ENCODE measurements at places on chromosomes 7 and 10.

DNA sequence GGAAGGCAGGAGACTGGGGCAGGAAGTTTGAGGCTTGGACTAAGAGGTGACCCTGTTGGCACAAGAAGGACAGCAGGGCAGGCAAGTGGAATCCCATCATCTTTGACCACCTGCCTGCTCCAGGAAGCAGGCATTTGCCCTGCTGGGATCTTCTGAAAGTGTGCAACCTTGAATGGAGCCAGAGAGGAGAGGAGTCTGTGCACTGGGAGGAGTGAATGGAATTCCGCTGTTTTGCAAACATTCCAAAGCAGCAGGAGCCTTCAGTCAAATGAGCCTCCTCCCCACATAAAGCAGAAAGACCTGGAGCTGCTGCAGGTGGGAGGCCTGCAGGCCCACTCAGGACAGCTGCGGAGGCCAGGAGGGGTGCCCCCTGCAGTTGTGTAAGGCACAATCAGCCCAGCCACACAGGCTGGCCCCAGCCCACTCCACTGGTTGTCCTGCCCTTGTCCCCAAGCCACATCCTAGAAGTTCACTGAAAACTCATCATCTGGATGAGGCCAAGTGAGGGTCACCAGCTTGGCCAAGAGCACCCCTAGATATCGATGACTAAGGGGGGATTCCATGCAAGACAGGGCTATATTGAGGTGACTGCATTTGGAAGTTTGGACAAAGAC is 249.5 kb downstream of the RPS24 start:
- no peak for DNase-seq

GRCh38 chr7:1533547-1534329 is 3.2 kb downstream of the MAFK start:
- DNase-seq, result no peak

DNA sequence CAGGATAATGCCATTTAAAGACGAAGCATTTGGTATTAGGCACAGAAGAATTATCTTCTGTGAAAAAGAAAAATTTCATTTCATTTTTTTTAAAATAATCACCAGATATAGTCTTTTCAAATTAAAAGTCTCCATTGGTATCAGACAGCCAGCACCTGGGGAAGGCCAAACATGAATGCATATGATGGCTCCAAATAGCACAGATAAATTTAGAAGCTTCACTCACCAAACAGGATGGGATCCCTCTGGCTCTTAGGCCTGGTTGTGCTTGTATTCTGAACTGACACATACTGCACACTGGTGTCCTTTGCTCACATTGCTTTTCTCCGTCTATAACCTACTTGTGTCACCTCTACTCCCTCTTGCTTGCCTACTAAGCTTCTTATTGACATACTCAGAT is 169.5 kb upstream of the CHRM2 start:
- DNase-seq, result no peak

DNA sequence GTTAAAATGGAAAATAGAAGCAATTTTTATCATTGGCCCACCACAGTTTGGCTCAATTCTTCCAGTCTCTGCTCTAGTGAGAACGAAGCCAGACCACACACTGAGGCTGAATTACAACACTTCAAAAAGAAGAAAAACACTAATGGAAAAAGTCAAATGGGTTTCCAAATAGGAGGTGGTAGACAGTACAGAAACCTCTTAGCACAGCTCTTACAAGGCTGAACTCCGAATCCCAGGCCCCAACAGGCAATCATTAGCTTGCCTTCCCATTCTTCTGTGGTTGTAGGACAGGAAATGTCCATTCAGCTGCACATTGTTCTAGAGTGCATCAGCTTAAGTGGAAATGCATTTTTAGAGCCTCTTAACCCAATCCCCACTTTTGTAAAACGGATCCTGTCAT is 115.1 kb upstream of the MEOX2 start:
- DNase-seq, result no peak

DNA sequence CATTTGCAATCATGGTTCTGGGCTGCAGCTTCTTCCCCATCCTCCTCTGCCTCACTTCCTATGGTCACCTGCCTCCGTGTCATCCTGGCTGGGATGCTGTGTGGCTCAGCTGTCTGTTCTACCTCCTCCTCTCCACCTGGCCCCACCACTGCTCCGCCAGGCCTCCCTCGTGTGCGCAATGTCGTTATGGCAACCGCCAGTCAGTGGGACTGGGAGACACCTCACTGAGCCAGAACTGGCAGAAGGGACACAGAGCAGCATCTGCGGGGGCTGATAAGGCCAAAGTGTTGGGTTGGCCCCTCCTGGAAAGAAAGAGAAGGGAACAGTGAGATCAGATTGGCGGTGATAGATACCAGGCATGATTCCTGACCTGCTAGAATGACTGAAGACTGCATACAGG is 527.5 kb downstream of the INHBA start:
- no peak for DNase-seq

DNA sequence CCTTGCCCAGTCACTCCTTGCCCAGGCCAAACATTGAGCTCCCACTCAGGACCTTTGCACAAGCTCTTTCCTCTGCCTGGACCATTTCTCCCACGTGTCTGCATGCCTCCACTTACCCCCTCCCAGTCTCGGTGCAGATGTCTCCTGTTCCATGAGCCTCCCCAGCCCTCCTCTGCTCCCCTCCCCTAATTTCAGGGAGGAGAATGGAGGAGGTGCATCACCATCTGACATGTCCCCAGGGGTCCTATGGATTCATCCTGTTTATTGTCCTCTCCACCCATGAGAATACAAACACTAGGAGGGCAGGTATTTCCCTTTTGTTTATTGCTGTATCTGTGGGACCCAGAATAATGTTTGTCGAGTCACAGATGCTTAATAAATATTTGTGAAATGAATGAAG is 8.6 kb upstream of the GRID2IP start:
- no peak for DNase-seq

DNA sequence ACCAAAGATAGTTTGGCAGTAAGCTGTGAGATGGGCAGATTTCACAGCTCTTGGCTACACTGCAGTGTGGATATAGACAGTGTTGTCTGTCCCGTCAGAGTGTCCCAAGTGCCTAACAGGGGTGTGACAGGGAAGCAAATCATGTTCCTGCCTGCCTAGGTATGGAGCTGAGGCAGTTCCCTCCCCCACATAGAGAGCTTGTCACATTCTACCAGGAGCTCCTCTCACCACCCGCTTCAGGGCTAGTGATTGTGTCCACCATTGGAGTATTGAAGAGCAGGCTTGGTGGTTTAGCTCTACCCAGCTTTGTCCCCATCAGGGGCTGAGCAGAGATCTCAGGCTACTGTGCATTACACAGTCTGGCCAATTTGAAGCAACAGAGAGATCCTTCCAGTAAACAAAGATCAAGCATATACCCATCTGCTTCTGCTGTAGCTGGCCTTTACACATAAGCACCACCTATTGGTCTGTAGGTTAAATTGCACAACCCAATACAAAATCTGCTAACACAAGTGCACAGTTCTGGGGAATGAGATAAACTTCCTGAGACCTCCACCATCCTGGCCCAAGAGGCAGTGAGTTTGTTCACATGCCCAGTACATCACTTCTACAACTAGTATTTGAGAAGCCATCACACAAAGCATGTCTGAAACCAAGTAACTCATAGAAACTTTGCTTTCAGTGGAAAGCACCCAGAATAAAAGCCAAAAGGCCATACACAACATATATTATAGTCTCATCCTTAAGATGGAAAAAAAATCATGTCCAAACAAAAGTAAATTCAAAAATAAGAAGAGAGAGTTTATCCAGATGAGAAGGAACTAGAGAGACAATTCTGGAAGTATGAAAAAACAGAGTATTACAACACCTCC is 67.3 kb downstream of the GLCCI1 start:
- DNase-seq, result no peak

DNA sequence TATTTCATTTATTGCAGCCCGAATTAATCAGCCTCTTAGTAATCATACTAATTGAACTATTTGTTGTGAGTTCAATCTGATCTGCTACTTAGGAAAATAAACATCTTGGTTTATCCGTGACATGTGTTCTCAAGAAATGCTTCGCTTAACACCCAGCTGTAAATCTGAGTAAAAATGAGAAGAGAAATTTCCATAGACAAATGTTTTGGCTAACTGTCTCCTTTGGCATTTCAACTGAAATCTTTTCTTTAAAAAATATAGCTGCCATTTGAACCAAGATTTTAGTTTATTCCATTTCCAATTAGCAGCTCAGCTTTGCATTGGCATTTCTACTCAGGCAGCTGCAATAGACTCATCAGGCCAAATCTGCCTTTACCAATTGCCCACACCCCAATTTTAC is 180.5 kb upstream of the PTER start:
- DNase-seq, result no peak

- no peak for DNase-seq
These were observed 25.6 kb downstream of the COL1A2 start for GRCh38 chr7:94420328-94420727.

GRCh38 chr7:40680657-40681056 is 545.9 kb downstream of the SUGCT start:
- no peak for DNase-seq

GRCh38 chr7:11130012-11130411 is 156.3 kb downstream of the PHF14 start:
- DNase-seq, result no peak

DNA sequence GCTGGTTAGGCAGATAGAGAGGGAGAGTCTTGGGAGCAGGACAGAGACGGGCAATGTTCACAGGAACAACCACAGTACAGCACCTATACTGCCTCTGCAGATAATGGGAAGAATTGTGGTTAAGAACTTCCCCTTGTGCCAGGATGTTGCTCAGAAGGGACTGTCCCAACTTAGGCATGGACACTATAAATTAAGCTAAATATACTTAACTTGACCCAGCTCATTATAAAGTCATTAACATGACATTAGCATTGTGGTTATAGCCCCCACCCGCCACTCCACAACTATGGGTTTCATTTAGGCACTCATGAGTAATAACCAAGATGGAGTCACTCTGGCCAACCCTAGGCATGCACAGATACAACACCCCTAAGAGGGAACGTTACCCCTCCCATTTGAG is 310.9 kb upstream of the NRG3 start:
- DNase-seq, result no peak

DNA sequence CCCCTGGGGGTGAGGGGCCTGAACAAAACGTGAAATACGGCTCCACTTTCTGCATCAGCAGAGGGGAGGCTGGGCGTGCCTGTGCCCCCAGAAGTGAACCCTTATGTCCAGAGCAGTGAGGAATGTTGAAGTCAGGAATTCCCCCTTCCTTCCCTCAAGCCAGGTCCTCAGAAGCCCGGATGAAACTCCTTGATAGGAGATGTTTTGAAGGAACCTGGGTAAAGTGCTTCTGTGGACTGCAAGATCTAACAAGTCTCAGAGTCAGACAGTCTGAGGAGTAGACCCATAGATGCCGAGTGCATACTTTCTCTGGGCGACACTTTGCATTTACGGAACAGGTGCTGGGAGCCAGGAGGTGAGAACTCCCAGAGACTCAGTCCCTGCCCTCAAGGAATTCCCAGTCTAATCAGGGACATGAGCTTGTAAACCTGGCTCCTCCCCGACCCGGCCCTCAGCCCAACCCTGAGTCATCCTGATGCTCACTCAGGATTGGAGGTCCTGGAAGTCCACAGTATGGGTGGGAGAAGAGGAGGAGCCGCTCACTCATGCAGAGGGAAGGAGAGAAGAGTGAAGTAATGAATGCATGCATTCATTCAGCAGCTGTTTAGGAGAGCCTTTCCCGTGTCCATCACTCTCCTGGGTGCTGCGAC is 179.5 kb upstream of the ITGB1 start:
- no peak for DNase-seq

- DNase-seq, result no peak
These were observed 157.6 kb downstream of the GRK5 start for GRCh38 chr10:119364645-119365600.

DNA sequence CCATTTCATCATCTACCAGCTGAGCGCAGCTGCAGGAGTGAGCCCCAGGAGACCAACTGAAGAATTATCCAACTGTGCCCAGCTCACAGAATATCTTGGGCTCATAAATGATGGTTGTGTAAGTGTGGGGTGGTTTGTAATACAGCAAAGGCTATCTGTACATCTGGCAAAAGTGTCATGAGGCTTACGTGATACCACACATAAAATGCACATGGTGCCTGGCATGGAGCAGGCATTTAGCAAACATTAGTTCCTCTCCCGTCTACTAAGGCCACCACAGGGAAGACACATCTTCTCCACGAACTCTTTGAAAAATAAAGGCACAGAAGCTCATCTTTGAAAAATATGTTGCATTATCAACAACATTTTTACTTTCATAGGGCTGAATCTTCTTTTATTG is 32.3 kb downstream of the AOAH start:
- DNase-seq, result no peak

DNA sequence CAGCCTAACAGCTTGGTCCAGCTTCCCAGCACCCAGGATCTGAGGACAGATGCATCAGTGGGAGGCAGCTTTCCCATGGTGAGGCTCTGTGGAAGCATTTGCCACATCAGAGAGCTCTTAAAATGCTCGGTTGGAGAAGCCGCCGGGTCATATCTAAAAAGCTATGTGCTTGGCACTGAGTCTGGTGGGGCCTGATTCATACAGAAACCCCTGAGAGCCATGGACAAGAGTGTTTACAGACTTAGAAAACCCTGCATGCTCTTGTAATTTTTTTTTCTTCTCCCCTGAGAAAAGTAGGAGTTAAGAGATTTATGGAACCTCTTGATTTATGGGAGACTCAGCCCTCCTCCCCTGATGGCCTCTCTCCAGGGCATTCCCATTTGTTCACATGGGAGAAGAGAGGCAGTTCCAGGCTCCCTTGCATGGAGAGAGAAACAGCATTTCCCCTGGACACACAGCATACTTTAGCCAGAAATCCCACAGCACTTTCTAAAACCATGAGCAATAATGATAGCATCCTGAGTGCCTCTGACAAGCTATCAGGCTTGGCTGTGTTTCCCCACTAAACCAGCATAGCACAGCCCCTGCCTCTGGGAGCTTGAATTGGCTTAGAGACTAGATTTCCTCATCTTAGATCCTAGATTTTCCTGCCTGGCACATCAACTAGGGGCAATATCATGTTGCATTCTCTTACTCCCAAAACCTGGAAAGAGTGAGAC is 322.1 kb upstream of the AUTS2 start:
- no peak for DNase-seq

- no peak for DNase-seq
These were observed 42.0 kb downstream of the ZNF467 start for GRCh38 chr7:149731207-149731955.

Data from stimulated activated naive CD4-positive, alpha-beta T cell (primary cell).